ENCODE measurements at places on chromosomes 6 and 20.

DNA sequence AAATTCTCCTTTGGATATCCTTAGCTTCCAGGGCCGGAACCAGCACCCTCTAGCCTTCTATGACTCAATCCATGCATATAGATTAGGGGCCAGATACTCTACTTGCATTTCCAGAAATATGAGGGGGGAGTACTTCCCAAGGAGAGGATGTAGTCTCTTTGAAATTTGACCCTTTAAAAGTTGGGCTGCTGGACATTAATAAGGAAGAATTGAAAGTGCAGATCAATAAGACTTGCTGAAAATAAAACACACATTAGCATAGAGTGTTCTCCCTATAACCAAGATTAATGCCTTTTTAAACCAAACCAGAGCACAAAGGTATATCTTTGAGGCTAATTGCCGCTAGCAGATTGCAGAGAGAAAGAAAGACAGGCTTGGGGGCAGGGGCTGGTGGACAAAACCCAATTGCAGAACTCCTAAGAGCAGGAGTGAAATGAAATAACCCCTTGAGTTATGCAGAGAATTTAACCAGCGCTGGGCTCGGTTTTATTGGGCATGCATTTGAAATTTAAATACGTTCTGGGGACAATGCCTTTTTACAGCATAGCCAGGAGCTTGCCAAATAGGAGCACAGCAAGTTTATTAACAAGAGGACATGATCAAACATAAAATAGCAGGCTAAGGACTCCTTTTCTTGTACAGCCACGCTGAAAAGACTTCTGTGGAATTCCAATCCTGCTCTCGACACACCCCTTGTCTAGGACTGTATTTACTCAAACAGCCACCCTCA is 108.2 kb upstream of the SALL4 start:
- DNase-seq, result no peak

- DNase-seq, result no peak
Observed at GRCh38 chr20:38001173-38001875, 31.9 kb downstream of the TTI1 start.

GRCh38 chr6:4460586-4461475 is 315.4 kb upstream of the CDYL start:
- DNase-seq, result no peak

DNA sequence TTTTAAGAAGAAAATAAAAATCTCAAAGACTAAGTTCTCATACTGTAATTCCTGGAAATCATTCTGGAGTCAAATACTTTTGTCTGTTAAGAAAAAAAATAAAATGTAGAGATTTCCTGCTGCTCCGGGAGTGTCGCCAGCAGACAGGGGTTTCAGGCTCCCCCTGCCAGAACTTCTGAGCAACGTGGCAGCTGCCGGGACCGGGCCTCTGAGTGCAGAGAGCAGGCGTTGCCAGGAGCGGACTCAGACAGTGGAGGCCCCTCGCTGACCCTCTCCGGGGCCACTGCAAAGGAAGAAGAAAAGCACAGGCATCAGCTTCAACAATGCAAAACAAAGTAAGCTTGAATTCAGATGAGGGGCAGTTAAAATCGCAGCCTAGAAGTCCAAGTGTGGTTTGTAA is 95.5 kb downstream of the THBS2 start:
- DNase-seq, result no peak

GRCh38 chr20:23628402-23629016 is 9.2 kb downstream of the CST3 start:
- DNase-seq, result no peak

DNA sequence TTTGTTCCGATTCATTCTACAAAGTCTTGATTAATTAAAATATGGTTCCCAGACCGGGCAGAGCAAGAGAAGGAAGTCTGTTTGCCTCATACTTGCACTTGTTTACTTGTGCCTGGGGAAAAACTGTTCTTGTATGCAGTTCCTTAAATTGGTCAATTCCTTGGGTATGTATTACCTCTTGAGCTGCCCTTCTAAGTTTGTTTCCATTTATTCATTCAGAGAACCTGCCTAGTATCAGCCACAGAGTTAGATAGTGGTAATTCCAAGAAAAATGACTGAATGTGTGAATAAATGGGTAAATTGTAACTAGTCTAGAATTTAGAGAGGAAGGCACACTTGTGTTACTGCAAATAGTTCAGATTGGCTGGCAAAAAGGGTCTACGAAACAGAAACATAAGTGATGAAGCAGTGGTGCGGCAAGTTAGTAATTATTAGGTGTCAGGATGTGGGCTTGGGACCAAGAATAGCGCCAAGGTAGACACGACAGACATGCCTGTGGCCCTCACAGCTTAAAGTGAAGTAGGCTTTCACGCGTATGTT is 525 bp upstream of the MAK start:
- no peak for DNase-seq

GRCh38 chr20:24679448-24680047 is 210.1 kb downstream of the SYNDIG1 start:
- no peak for DNase-seq

DNA sequence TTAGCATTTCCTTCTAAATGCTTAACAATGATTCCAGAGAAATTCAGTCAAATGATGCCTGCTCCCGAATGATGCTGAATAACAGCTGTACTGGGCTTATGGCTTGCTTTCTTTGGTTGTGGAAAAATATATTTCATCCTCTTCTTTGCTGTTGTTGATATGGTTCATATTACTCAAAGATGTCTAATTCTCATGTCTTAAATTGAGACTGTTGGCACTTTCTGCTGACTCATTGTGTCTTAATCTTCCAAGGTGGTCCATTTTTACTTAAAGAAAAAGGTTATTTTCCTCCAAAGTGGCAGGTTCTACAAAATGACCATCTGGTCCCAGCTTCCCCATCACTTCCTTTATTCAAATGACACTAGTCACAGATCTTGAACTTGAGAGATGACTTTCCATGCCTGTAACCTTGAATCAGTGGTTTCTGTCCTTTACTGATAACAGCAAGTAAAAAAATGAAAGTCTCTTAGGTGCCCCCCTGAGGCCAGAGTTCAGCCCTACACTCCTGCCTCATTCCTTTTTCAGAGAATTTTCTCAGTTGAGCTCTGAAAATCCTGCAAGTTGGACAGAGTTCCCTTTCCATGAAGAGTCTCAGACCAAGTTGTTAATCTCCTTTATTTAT is 6.9 kb downstream of the SNAP25 start:
- no peak for DNase-seq

Measured in Panc1 (cell line).